ENCODE measurements at places on chromosomes 6 and 20.

DNA sequence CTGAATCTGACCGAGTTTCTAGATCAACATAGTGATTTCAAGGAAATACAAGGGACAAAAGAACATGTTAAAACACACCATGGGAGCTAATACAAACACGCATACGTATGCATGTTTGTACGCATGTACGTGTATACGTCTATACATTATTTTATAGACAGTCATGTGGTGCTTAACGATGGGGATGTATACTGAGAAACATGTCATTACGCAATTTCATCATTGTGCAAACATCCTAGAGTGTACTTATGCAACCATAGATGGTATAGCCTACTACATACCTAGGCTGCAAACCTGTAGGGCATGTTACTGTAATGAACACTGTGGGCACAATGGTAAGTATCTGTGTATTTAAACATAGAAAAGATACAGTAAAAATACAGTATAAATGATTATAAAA lies 25.0 kb upstream of the NELFCD start:
- DNase-seq, result no peak

DNA sequence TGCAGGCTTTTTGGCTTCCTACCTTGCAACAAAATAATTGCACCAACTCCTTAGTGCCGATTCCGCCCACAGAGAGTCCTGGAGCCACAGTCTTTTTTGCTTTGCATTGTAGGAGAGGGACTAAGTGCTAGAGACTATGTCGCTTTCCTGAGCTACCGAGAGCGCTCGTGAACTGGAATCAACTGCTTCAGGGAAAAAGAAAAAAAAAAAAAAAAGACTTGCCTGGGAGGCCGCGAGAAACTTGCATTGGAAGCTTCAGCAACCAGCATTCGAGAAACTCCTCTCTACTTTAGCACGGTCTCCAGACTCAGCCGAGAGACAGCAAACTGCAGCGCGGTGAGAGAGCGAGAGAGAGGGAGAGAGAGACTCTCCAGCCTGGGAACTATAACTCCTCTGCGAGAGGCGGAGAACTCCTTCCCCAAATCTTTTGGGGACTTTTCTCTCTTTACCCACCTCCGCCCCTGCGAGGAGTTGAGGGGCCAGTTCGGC lies 420 bp downstream of the SOX4 start:
- no peak for DNase-seq

DNA sequence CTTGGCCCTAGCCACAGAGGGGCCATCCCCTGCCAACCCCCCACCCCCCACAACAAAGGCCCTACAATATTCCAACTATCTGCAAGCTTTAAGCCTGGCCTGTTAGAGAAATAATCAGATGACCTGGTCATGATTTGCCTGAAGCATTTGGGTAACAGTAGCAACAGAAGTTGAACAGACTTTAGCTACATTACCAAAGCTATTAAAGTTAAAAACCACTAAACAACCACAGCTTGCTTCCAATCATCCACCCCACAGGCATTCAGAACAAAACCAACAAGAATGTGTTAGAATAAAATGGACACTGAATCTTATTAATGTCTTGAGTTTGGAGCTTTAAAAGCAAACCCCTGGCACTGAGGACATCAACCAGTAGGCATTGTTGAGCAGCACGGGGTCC lies 250.9 kb downstream of the LRFN2 start:
- no peak for DNase-seq

DNA sequence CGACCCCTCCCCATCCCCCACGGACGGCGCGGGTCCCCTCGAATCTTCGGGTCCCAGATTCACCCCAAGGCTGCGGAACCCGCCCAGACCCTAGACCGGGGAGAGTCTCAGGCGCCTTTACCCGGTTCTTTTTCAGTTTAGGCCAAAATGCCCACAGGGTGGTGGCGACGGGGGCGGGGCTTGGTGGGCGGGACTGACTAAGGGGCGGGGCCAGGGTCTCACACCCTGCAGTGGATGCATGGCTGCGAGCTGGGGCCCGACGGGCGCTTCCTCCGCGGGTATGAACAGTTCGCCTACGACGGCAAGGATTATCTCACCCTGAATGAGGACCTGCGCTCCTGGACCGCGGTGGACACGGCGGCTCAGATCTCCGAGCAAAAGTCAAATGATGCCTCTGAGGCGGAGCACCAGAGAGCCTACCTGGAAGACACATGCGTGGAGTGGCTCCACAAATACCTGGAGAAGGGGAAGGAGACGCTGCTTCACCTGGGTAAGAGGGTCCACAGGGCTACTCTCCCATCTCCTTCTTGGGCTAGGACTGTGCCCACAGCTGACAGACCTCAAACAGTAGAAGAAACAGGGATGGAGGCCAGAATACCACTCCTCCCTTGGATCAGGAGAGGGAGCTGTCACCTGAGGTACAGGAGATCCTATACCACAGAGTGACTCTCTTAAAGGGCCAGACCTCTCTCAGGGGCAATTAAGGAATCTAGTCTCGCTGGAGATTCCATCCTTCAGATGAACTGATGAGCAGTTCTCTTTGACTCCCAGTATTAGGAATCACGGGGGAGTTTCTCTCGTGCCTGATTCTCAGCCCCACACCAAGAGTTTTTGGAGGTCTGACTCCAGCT lies 942 bp downstream of the HLA-E start:
- peak; percentile 76 for DNase-seq

DNA sequence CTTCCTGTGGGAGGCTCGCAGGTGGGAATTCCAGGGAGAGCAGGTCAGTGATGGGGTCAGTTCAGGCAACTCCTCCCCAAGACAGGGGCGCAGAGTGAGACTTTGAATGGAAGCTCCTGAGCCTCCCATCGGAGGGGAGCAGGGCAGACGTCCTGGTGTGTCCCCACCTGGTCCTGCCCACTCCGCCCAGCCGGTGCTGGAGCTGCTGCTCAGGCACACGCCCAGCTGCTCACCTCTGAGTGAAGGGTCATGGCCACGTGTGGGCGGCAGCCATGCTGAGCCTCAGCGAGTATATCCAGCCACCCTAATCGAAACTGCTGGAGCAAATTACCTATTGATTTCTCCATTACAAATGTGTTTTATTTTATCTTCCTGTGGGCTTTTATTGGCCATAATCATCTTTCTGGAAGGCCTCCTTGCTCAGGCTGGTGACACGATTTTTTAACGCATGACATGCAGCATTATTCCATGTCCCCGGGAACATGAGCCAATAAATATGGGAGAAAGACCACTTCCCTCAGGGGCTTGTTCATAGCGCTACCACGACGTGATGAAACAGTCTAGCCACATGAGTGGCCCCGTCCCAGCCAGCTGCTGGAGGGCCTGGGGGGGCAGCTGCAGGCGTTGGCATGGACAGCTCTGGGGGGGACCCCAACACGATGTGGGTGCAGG lies 148.1 kb downstream of the TAF4 start:
- no peak for DNase-seq

- DNase-seq, result no peak
Observed at GRCh38 chr6:91672201-91672600, 1085.3 kb upstream of the MAP3K7 start.

DNA sequence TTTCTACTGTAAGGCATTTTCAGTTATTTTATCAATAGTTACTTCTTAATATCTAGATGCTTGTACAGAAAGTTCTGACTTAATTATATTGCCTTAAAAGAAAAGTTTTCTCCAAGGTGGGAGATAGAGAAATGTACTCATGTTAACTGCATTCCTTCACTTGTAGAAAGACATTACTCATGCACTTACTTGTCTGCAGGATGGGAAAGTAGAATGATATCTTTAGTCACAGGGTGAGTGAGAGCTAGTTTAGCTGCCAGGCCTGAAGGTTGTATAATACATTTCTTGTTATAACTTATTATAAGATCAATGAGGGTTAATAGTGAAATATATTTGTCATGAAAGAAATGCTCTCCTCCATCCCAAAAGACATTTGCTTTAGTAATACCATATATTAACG lies 92.1 kb downstream of the CRYBG1 start:
- no peak for DNase-seq

DNA sequence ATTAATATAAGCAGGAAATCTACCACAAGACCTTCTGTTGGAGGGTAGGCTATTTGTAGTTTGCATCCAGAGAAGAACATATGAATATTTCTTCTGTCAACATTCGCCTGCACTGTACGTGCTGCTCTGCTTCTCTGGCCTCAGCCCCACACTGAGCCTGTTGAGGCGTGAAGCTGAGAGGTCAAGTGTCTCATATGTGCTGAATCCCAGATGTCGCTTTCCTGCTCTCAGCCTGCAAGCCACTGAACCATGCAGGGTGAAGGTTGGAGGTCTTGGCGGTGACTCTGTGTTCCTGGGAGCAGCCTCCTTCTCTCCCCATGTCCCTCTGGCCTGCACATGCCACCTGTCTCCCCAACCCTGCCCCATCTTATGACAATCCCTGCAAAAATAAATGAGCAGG lies 83.6 kb downstream of the TMEM170B start:
- DNase-seq, result no peak

GRCh38 chr6:156345700-156346099 lies 431.5 kb upstream of the ARID1B start:
- DNase-seq, result no peak

- no peak for DNase-seq
Observed at GRCh38 chr6:112253841-112254816, at the start of gene LAMA4. Gene LAMA4 (minus strand): TSS chr6:112254567. CDS start chr6:112254150, 417 bp downstream.

GRCh38 chr20:49303065-49303552 lies 25.3 kb upstream of the ZNFX1 start:
- no peak for DNase-seq

GRCh38 chr20:44597930-44598329 lies 15.6 kb downstream of the PKIG start:
- no peak for DNase-seq

DNA sequence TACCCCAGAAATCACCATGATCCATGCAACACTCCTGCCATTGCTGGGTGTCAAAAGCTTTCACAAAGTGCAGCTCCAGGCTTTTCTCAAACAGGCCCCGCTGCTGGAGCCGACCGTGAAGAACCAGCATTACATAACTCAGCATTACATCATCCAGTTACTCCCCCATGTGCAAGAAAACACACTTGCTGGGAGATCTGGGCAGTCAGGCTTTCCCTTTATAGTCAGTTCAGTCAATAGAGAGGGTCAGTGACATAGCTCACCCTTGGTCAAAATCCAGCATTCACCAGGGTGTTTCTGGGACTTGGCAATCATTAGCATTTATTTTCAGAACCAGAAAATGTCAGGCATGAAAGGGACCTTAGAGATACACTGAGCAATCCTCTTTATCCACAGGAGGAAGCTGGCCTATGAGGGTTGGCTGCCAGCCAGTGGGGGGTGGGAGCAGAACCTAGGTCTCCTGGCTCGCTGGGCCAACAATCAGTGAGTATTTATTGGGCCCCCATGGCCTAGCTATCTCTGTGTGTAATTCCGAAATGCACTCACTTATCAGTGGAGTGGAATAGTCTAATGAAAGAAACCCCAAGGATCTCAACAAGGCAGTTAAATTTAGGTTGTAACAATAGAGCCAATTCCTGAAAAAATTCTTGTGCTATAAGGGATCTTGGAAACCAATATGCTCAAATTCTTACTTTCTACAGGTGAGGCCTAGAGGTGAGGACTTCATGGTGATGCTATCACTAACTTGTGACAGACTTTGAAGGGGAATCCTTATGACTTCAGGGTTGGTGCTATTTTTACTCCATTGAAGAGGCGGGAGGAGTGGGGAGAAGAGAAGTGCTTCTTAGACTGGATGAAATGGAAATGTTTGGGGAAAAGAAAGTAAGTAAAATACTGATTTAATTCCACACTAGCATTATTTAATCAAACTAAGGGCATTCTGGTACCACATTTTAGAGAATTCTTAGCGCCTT lies 54.6 kb downstream of the LYRM4 start:
- no peak for DNase-seq

DNA sequence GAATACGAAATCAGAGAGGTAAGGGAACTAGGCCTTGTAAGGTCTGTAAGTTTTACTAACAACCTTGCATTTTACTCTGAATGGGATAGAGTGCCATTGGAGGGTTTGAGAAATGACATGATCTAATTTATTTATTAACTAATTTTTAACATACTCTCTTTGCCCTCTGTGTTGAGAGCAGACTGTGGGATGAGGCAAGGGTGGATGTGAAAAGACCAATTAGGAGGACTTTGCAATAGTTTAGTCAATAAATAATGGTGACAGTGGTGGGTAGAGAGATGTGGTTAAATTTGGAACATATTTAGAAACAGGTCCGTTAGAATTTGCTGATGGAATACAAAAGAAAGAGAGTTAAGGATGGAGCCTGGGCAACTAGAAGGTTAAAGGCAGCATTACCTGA lies 60.0 kb downstream of the MKKS start:
- no peak for DNase-seq

GRCh38 chr20:4973330-4974097 lies 27.8 kb downstream of the SLC23A2 start:
- no peak for DNase-seq

GRCh38 chr20:13099676-13100075 lies 90.9 kb downstream of the SPTLC3 start:
- no peak for DNase-seq

DNA sequence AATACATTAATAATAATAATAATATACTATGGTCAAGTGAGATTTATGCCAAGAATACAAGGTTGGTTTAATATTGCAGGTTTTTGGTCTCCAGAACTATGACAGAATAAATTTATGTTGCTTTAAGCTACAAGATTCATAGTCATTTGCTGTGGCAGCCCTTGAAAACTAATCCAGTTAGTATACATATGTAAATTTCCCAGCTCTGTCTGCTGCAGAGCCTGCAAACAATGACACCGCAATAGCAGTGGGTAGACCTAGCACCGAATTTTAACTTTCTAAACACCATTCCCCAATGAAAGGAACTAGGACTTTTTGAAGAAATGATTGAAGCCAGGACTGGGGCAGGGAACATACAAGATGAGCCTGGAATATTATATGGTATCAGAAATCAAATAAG lies 647.7 kb upstream of the NRSN1 start:
- DNase-seq, result no peak

GRCh38 chr6:145206247-145206907 lies 528.9 kb downstream of the EPM2A start:
- DNase-seq, result no peak

GRCh38 chr6:165308926-165309731 lies at the start of gene C6orf118:
Gene C6orf118 (minus strand): TSS chr6:165309605. CDS start chr6:165309586, 19 bp downstream.
- no peak for DNase-seq

- no peak for DNase-seq
Observed at GRCh38 chr6:118768904-118769325, 117.5 kb upstream of the CEP85L start.

GRCh38 chr20:50886184-50886790 lies 45.0 kb downstream of the ADNP start:
- DNase-seq, result no peak

DNA sequence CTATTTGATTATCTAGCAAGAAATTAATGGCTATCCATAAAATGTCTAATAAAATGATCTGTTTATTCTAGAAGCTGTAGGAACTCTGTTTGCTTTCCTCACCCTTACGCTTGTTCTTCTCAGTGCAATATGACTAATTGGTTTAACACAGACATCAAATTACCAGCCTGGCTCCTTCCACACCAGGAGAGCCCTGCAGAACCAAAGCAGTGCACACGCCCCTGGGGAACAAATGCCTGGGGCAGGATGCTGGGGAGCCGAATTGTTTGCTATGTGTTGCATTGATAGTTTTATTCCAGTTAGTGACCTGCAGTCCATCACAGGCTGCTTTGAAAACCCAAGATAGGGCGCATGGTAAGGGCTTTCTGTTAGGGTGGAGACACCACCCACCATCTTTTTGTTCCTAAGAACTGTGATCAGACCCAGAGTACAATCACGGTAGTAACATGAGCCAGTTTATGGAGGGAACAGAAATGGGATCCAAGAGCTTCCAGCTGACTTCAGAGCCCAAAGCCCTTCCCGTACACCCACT lies 126.4 kb upstream of the CD93 start:
- DNase-seq, result no peak

All from activated T-helper 1 cell treated with anti-CD3 and anti-CD28 coated beads, Interleukin-2, amount 50 U/mL, for 16 hours (primary cell).